Foreskin keratinocyte (primary cell): ENCODE measurements at places on chromosomes 12 and 14. TPM values are rescaled to one million over a fixed set of nuclear protein-coding genes. Genes with fewer than 3 reads are reported as not detected.

NINJ2 gene
- polyA plus RNA-seq = 0.19 and 0.30 TPM in 2 replicates

DNA sequence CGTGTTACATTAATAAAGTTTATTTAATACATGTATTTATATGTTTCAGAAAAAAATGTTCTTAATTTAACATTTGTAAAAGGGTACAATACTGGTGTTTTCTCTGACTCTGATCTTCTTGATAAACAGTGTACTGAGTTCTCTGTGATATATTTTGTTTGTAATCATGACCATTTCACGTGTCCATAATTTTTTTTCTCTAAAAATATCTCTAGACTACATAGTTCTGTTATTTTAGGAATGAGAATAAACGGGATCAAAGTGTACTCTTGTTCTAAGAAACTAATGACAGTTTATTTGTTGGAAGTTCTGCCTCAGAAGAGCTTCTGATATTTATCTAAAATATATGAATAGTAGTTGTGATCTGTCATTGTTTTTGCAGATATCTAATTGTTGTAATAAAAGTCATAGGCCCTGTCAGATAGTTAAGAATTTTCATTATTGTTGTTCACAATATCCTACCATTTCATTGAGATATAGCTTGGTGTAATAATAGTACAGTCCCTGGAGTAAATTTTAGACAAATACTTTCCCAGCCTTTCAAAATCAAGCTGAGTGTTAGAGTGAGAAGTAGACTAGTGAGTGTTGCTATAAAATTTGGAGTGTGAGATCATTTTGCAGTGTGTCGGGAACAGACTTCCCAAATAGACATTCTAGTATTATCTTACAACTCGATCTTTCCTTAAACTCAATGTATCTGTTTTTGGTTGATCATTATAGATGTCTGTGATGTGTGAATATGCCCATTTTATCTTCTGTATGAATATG lies 86.2 kb downstream of the ERC1 start:
- no peak for DNase-seq

DNA sequence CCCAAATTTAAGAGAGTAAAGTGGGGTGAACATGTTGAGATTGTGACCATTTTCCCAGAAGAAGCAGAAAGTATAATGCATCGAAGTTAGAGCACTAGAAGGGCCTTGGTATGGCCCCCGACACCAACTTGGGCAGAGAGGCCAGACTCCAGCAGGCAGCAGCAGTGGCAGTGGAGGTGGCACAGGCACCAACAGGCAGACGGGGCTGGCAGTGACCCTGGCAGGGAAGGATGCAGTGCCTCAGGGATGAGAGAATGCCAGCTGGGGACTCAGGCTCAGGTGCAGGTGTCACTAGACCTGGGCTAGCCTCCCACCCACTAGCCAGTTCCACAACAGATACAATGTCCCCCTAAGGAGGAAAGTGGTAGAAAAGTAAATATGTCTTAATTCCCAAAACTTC lies 27.7 kb upstream of the AMIGO2 start:
- no peak for DNase-seq

DNA sequence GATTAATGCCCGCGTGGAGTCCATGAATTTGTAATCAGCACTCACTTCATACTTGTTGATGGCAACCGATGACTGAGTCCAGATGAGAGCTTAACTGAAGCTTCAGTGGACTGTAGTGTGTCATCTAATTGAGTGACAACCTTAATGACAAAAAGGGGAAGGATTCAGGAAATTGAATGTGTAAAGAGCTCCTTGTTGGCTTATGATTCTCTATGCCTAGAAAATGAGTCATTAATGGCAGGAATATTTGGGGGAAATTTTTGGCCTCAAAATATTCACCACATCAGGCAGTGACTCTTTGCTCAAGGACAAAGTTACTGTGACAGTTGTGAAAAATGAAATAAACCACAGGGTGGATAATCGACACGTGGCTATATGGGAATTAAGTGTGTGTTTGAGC lies 55.3 kb upstream of the STON2 start:
- no peak for DNase-seq

GRCh38 chr12:104588047-104588920 lies 131.5 kb downstream of the CHST11 start:
- DNase-seq = peak; percentile 95

GRCh38 chr12:90262251-90262650 lies 553.6 kb upstream of the ATP2B1 start:
- peak; percentile 49 for DNase-seq

CLBA1 gene
- 6.1 and 6.8 TPM in 2 replicates for polyA plus RNA-seq

DNA sequence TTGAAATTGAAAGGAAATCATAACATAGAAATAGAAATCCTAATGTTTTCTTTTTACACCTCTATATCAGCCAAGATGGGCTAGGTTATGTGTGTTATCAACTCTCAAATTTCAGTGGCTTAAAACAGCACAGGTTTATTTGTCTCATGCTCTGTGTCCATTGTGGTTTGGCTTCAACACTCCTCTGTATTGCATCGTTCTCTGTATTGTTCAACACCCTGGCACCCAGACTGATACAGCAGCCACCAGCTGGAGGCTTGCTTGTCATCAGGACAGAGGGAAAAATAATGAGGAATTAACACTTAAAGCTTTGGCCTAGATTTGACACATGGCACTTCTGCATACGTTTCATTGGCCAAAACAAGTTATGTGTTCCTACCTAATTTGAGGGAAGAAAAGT lies 234.2 kb upstream of the ARHGAP5 start:
- no peak for DNase-seq

DNA sequence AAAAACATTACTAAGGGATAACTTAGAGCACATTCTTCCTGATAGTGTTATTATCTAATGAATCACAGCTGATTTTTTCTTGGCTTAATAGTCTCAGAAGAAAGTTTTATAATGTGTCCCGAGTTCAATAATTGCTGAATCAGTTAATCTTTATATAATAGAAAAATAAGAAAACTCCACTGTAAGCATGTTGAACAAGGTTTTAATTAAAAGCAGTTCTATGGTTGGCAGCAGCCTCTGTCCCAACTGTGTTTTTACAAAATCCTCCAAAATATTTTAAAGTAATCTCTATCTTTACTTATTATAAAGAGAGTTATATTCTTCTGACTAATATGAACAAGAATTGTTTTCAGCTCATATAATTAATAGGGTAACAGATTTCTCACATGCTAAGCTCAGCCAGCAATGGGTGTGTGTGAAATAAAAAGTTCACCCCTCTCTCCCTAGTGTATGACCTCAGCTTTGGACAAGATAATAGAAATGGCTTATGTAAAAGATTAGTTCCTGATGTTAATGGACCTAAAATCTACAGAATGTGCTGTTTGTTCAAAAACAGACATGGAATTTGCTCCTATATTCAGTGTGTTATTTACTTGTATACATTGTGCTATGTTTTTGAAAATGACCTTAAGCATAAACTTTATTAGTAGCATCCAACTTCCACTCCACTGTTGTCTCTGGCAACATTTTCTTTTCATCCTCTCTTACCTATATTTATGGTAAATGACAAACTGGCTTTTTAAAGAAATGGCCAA lies 67.1 kb upstream of the DCN start:
- DNase-seq = no peak

GRCh38 chr12:107144990-107145389 lies 51.6 kb upstream of the CRY1 start:
- no peak for DNase-seq

FAIM2 gene
- polyA plus RNA-seq = not detected in 2 replicates

GRCh38 chr14:101408077-101408831 lies 153.0 kb upstream of the DIO3 start:
- DNase-seq = no peak

- no peak for DNase-seq
These were observed 4.6 kb upstream of the SYCP3 start for GRCh38 chr12:101743724-101744472.

GRCh38 chr12:132278401-132279183 lies 50.8 kb downstream of the GALNT9 start:
- no peak for DNase-seq

- DNase-seq = no peak
These were observed 209.2 kb downstream of the C12orf75 start for GRCh38 chr12:105539735-105540134.

DNA sequence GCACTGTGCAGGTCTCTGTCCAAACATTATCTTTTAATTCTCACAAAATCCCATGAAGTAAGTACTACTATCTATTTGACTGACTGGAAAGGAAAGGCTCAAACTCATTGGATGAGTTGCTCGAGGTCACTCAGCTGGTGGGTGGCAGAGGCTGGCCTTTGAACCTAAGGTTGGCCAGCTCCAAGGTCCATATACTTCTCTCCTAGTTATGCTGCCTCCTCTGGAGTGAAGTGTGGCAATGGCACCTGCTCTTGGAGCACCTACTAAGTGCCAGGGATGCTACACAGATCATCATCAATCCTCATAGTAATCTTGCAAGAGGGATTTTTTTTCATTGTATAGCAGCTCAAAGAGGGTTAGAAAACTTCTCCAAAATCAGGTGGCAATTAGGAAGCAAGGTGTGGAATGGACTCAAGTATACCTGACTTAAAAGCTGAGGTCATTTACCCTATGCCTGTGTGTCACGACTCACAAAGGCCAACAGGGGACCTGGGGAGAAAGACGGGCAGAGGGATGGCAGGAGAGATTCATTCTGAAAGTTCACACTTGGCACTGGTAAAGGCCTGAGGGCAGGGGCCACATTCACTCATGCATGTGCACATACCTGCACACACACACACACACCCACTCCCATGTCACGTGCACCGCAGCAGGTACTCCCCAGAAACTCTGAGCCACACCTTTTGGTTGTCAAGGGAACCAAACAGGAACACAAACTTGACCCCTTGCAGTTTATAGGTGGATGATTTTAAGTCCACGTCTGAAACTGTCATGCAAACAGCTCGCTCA lies 146.4 kb downstream of the FOXN3 start:
- DNase-seq = no peak

PTGDR gene
- not detected in 2 replicates for polyA plus RNA-seq

IL22 gene
- not detected in 2 replicates for polyA plus RNA-seq

DNA sequence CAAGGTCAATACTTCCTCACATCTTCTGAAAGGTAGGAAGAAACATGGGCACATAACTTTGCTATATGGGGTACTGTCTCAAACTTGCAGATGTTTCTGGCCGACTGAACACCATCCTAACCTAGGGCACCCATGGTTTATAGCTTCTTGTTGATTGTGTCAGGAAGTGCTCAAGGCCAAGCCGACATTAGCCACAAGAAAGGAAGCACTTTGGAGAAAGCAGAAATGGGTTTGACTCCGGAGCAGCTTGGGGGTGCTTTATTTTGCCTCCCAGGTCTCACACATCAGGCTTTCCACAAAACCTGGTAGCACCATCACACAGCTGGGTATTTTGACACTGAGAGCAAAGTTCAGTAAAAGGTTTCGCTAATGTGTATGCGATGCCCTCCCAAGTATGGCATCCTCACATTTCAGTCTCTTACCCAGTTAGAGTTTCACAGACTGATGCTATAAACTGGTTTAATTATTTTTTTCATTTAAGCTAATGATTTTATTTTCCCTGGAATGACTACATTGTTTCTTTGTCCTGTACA lies 25.2 kb upstream of the BHLHE41 start:
- no peak for DNase-seq

SLC17A8 gene
- not detected in 2 replicates for polyA plus RNA-seq

GLIPR1L1 gene
- not detected in 2 replicates for polyA plus RNA-seq

- DNase-seq = no peak
These were observed 19.8 kb upstream of the PGF start for GRCh38 chr14:74975059-74975810.

DNA sequence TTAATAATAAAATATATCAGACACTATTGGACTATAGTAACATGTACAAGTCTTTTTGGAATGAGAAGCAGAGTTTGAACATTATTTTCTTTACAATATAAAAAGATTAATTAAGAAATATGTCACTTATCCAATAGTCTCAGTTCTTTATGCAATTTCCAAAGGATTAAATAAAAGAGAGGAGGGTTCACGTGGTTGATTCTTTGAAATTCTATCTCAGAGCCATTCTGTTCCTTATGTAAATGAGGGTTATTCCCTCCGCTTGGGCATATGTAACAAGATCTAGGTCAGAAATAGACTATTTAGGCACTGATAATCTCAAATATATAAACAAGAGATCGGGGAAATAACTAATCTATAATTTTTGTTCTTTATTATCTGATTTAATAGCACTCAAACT lies 2.1 kb upstream of the TUBA1A start:
- no peak for DNase-seq

IL23A gene
- polyA plus RNA-seq = 8.2 and 8.5 TPM in 2 replicates

GRIP1 gene
- 0.44 and 0.59 TPM in 2 replicates for polyA plus RNA-seq

ACSM4 gene
- not detected in 2 replicates for polyA plus RNA-seq

DNA sequence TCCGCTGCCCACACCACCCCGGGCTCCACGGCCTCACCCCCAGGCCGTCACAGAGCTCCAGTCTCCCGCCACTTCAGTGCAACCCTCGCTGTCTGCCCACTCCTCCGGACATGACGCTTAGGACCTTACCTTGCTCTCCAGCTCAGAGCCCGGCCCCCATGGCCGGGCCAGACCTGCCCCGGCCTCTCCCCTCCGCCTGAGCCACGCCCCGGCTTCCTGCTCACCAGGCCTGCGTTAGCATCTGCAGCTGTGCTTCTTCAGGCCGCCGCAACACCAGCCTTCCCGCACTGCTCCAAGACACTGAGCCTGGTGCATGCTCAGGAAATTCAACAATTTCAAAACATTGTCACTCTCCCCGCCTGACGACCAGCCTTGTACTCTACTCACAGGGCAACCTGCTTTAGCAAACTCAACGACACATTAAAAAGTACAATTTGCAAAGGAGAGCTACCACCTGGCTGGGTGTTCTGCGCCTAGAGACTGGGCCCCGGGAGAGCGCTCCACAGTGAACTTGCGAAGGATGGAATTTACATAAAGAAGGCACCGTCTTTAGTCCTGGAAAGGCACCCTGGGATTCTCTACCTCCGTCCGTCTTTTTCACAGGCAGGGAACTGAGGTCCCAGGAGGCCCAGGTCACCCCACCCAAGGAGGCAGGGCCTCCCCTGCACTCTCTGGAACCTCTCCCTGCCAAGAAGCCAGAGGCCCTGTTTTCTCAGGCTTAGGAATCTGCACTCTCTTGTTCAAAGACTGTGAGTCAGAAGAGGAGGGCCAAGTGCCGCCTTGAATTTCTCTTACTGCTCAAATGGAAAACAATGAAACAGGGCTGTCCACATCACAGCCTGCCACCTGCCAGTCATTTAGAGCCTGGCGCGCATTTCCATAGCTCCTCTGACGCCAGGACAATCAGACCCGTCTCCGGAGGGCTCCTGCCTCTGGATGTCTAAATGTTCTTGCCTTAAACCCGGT lies 51.3 kb downstream of the STX2 start:
- peak; percentile 81 for DNase-seq

EP400 gene
- 9.5 and 11.7 TPM in 2 replicates for polyA plus RNA-seq

- no peak for DNase-seq
These were observed 98.6 kb downstream of the SETD3 start for GRCh38 chr14:99382071-99382470.

PAX9 gene
- 0.02 and 0.07 TPM in 2 replicates for polyA plus RNA-seq

PZP gene
- not detected in 2 replicates for polyA plus RNA-seq

SIX4 gene
- 1.8 and 2.6 TPM in 2 replicates for polyA plus RNA-seq

PTGER2 gene
- 0.02 and 0.04 TPM in 2 replicates for polyA plus RNA-seq

DNA sequence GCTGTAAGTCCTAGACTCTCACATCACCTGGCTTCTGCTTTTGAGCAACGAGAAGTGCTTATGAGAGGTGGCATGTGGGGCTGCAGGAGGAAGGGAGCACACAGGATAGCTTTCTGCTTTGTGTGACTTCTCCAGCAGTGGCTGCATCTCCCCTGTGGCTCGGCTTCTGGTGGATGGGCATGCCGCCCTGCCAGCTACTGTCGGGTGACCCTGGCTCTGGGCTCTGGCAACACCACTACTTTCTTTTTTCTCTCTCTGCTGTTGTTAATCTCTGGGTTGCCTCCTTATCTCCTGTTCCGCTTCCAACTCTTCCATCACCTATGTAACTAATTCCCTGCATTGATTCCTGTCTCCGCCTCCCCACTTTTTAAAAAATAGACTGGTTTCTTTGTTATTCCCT lies 209.1 kb upstream of the DAAM1 start:
- no peak for DNase-seq

- no peak for DNase-seq
These were observed 19.3 kb upstream of the GALNT16 start for GRCh38 chr14:69240527-69241173.
